ENCODE measurements at places on chromosomes 16 and 17.

DNA sequence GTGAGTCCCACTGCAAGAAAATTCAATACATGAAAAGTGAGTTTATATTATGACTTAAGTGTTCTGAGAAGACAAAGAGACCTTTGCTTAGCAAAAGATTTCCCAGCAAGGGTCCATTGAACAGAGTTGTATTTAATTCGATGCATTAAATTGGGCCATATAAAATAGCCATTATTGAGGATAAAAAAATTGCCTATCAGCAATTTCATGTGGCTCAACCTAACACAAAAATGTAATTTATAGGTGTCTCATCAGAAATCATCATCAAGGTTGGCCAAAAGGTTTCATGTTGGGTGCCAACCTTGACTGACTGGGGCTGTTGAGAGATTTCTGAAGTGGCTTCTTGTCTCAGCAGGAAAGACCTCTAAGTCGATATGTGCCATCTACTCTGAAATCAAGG is 84.8 kb upstream of the TOX3 start:
- DNase-seq, result no peak

DNA sequence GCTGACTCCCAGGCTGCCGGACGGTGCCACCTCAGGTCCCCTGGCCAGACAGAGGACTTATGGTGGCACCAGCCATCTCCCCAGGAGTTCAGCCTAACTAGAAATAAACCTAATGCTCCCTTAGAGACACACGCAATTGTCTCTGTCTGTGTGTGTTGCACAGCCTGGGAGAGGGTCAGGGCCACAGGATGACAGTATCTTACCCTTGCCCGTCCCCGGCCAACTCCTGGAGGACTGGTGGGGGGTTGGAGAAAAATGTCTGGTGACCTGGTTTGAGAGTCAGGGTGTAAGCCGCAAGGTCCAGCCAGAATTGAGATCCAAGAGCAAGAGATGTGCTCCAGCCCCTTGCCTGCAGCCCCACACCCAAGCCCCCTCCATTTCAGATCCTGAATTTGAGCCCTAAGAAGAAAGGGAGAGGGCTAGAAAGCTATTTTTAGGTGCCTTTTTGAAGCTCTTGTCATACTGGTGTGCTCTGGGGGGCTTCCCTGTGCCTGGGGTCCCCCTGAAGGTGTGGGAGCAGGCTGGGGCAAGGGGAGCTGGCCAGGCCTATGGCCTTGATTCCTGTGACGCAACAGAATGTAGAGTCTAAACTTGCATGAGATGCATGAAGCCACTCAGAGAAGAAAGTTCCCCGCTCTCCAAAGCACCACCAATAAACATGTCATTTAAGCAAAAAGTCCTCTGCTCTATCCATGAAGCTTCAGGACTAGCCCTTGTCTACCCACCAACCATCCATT is 12.9 kb downstream of the ZNF319 start:
- no peak for DNase-seq

GRCh38 chr16:59907611-59908010 is 1173.5 kb upstream of the GOT2 start:
- DNase-seq, result no peak

- DNase-seq, result no peak
Measured at GRCh38 chr16:46857368-46857945, 26.5 kb upstream of the C16orf87 start.

- DNase-seq, result no peak
Measured at GRCh38 chr16:10169031-10169430, 13.2 kb downstream of the GRIN2A start.

- DNase-seq, result no peak
Measured at GRCh38 chr16:65731833-65732232, 610.0 kb upstream of the CDH11 start.

DNA sequence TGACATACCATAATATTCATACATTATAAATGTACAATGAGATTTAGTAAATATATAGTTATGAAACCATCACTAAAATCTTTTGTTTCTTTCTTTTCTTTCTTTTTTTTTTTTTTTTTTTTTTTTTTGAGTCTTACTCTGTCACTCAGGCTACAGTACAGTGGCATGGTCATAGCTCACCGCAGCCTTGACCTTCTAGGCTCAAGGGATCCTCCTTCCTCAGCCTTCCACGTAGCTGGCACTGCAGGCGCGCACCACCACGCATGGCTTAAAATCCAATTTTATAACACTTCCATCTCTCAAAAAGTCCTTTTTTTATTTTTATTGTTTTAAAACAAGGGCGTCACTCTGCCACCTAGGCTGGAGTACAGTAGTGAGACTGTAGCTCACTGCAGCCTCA is 41.1 kb downstream of the ZNRF1 start:
- no peak for DNase-seq

DNA sequence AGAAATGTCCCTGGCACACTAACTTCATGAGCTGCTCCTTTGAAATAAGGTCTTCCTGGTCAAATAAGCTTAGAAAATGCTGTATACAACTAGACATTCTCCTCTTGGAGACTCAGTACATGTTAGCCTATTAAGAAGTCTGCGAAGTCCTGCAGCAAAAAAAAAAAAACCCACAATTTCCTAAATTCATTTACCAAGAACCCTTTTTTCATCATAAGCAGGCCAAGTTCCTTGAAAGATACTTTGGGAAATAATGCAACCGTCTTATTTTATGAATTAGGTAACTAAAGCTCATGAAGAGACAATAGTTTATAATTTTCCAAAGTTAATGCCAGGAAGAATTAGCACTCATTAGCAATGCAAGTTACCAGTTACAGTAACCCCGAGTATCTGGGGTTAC is 49.0 kb upstream of the HAS3 start:
- DNase-seq, result no peak

- DNase-seq, result no peak
Measured at GRCh38 chr17:29263916-29264315, 17.3 kb downstream of the CRYBA1 start.

DNA sequence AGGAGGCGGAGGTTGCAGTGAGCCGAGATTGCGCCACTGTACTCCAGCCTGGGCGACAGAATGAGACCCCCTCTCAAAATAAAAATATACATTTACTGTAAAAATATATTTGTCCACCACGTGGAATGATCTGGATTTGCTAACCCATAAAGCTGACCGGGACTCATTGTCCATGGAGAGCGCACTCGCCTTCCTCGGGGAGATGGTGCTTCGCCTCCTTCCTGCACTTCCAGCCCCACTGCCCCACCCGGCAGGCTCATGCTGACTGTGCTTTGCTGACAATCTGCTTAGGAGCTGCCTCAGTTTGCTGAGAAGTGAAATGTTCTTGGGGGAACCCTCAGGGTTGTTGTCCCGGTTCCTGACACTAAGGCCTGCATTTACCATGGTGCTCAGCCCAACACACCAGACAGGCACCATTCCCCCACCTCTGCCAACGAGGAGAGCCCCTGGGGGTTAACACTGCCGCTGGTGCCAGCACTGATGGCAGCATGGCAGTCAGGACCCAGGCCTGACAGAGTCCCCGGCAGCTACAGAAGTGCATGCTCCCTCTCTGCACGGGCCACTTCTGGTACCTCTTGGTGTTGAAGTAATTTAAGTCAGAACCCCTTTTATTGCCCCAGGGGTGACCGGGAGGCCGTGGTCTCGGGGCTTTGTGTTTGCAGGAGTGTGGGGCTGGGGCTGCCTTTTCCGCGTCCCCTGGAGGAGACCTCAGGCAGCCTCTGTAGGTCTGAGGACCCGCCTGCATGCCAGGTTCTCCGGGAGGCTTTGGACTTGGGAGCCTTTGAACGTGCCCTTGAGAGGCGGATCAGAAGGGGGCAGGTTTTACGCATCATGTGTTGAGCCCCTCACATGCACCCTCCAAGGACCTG is 2.5 kb downstream of the NUBP2 start:
- DNase-seq, result no peak

GRCh38 chr17:66313995-66314659 is 11.7 kb downstream of the PRKCA start:
- DNase-seq, result peak; percentile 38

DNA sequence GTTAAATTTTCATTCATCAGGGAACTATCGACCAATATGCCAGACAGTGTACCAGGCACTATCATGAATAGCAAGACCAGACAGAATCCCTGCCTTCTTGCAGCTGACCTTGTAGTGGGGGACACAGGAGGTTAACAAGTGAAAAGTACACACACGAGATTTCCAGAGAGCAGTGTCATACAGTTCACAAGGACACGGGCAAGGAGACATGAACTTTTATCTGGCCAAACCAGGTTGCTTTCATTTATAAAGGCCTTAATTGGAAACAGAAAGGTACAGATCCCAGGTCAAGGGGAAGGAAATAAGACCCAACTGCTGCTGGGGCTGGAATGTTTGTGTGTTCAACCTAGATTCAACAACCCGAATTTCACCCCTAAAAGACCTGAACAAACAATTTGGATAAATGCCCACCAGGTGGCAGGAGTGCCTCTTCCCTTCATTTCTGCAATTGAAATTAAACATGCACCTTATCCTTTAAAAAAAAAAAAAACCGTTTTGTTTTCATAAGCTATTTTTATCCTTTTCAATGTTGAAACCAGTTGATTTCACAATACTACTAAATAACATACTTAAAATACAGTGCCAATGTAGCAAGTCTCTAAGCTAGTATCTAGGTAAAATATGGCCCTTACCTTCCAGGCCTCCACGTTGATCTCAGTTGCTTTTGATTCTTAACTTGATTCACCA is 65.9 kb downstream of the EMP2 start:
- peak; percentile 25 for DNase-seq

- no peak for DNase-seq
Measured at GRCh38 chr17:34413443-34414119, 50.5 kb upstream of the CCL1 start.

GRCh38 chr16:31439519-31439918 is 3.1 kb downstream of the ZNF843 start:
- DNase-seq, result no peak

DNA sequence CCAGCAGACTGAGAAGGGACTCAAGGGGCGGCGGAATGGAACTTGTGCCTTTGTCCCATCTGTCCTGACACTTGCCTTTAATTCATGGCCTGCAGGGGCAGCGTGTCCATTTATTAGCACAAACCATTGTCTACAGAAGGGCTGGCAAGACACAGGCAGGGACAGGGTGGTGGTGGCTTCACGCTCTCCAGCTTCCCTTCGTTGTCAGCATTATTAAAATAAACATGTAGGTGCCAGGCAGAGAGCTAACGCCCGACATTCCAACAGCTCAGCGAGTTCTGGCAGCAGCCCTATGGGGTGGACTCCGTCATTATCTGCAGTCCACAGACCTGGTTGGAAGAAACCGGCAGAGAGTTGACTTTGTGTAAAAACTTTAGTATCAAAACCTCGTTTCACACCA is 16.3 kb downstream of the DNAI2 start:
- no peak for DNase-seq

DNA sequence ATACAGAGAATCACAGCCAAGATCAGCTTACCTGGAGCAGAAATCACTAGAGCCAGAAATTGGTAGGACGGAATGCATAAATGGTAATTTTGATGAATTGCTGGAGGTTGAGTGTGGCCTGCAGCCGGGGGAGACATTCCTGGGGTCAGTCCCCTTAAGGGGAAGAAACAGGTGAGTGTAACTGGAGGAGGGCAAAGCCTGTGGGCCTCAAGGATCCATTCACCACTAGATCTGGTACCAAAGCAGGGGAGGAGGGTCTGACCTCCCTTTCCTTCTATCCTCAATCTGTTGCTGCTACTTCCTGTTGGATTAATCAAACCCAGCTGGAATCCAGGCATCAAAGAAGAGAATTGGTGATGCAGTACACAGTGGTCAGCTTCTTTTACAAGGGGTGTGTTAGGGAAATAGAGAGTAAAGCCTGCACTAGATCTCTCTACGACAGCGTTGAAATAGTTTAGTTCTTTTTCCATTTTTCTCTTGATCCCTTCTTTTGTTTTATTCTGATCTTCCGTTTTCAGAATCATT is 8.6 kb upstream of the ABCA9 start:
- DNase-seq, result no peak

- peak; percentile 4 for DNase-seq
Measured at GRCh38 chr16:75789237-75789636, 62.9 kb upstream of the CPHXL start.

DNA sequence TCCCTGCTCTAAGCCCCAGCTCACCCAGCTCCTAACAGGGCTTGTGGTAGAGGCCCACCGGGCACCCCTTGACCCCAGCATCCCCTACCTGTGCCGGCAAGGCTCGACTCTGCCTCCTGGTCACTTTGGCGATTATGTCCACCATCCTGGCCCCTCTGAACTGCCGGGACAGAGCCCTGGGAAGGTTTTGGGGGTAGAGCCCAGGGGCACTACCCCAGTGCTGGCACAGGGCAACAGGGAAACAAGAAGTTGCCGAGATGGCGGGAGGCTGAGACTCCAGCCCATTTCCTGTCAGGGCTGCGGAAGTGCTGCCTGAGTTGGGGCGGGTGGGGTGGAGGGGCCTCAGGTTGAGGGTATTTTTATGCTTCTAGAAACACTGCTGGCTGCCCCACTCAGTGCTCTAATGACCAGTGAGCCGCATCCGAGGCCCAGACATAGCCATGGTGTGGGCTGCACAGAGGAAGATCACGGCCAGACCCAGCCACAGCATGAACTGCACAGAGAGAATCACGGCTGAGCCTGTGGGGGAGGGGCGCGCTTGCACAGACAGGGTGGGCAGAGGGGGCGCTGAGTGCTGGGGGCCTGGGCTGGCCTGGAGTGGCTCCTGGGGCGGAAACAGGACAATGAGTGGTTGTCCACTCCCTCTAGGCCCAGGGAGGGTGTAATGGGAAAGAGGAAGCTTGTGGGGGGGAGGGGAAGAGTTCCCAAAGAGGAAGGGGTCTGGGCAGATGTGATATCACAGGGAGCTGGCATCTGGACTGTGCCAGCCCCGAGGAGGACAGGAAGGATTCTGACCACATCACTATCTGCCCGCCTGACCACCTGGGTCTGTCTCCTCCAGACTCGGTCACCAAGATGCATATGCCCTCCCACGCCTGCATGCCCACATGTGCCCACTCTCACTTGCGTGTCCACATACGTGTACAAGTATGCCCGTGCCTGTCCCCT is 22.3 kb downstream of the ARHGAP27 start:
- peak; percentile 34 for DNase-seq

GRCh38 chr17:55236316-55236715 is 28.4 kb upstream of the HLF start:
- DNase-seq, result no peak

DNA sequence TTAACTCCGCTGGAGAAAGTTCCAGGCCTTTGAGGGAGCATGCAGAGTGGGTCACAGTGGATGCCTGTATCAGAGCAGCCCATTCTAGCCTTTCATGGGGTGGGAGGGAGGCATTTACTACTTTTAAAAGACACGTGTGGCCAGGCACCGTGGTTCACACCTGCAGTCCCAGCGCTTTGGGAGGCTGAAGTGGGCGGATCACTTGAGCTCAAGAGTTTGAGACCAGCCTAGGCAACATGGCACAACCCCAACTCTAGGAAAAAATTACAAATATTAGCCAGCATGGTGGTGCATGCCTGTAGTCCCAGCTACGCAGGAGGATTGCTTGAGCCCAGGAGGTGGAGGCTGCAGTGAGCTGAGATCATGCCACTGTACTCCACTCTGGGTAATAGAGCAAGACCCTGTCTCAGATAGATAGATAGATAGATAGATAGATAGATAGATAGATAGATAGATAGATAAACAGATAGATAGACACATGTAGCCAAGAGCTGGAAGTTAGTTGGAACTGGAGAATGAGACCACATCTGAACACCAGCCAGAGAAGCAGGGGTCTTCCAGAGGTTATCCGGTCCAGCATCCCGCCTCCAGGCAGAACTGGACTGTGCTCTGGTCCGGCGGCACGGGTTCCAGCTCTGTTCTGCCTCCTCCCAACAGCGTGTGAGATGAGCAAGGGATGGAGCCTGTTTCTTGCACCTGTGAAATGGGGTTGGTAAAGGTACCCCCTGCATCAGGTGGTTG is 3.6 kb downstream of the ADCY7 start:
- no peak for DNase-seq
